ENCODE measurements at places on chromosomes 16 and 17.

- DNase-seq, result no peak
Observed at GRCh38 chr16:56102183-56102686, 89.1 kb upstream of the GNAO1 start.

DNA sequence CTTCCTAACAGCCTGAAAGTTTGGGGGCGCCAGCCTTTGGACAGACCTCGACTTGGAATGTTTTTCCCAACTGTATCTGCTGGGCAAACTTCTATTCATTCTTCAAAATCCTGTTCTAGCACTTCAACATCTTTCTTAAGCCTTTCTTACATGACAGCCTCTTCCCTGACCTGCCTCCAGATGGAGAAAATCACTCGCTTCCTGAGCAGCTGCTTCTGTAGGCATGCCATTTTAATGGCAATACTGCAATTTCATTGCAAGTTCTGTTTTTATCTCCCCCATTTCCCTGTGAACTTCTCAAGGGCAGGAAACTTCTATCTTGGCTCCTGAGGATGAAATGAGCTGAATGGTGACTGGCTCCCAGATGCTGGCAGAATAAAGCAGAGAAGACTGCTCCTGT, 128.8 kb upstream of the ASIC2 start:
- DNase-seq, result no peak

- DNase-seq, result no peak
Observed at GRCh38 chr16:1724491-1724890, 18.5 kb downstream of the MAPK8IP3 start.

- no peak for DNase-seq
Observed at GRCh38 chr16:81455720-81456494, 11.3 kb downstream of the CMIP start.

GRCh38 chr17:65522751-65523404, 38.6 kb downstream of the AXIN2 start:
- DNase-seq, result no peak

GRCh38 chr17:47695429-47696376, 1.7 kb downstream of the TBKBP1 start:
- peak; percentile 50 for DNase-seq

GRCh38 chr16:66388350-66389139, 22.1 kb downstream of the CDH5 start:
- DNase-seq, result no peak

DNA sequence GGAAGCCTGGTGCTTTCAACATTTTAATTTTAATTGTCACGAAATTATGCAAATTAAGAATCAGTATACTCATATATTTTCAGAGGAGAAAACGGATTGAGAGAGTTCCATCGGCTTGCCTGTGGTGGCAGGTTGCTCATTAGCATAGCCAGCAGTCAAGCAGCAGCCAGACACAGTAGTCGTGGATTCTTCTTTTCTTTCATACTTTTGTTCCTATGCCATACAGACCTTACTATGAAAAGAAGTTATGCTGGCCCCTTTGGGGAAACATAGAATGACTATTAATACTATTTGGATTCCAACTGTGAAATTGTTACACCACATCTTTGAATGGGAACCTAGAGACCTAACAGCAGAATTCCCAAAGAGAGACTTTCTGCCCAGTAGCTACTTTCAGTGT, 617.7 kb upstream of the CA10 start:
- no peak for DNase-seq

GRCh38 chr17:77378318-77379064, 237.7 kb downstream of the SEC14L1 start:
- no peak for DNase-seq

GRCh38 chr17:58304750-58305486, 23.7 kb downstream of the TSPOAP1 start:
- DNase-seq, result no peak

- peak; percentile 83 for DNase-seq
Observed at GRCh38 chr16:2968738-2969544, at the start of gene PAQR4. Gene PAQR4 (plus strand): TSS chr16:2969348. CDS start chr16:2969675, 327 bp downstream.

DNA sequence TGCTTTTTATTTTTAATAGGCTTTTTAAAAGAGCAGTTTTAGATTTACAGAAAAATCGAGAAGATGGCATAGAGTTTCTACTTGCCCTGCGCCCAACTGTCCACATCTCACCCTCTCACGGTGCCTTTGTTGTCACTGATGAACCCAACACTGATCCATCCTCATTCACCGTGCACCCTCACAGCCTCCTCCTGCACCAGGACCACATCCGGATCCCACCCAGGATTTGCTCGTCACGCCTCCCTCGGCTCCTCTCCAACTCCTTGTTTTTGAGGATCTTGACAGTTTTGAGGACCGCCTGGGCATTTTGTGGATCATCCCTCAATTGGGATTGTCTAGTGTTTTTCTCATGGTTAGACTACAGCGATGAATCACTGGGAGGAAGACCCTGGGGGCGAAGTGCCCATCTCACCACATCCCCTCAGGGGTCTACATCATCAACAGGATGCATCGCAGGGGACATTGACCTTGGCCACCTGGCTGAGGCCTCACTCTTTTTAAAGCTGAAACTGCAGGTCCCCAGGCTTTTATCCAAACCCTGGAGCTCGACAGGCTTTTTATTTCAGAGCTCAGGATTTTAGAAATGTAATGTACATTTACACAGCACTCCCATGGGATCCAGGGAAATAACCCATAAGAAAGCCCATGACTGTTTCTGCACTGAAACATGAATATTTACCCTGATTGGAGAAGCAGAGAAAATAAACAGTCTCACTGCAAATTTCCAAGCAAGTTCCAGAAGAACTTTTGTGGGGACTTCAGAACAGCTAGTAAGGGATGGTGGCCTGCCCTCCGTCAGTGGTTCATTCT, 71.8 kb upstream of the ZNF469 start:
- no peak for DNase-seq

GRCh38 chr17:66811683-66812054, 23.2 kb upstream of the CACNG5 start:
- no peak for DNase-seq

GRCh38 chr17:3935140-3935542, 18.9 kb upstream of the P2RX1 start:
- peak; percentile 78 for DNase-seq

GRCh38 chr16:57481421-57481820, 4.9 kb downstream of the DOK4 start:
- DNase-seq, result no peak

GRCh38 chr17:5032865-5033264, 2.4 kb downstream of the SLC52A1 start:
- DNase-seq, result no peak

DNA sequence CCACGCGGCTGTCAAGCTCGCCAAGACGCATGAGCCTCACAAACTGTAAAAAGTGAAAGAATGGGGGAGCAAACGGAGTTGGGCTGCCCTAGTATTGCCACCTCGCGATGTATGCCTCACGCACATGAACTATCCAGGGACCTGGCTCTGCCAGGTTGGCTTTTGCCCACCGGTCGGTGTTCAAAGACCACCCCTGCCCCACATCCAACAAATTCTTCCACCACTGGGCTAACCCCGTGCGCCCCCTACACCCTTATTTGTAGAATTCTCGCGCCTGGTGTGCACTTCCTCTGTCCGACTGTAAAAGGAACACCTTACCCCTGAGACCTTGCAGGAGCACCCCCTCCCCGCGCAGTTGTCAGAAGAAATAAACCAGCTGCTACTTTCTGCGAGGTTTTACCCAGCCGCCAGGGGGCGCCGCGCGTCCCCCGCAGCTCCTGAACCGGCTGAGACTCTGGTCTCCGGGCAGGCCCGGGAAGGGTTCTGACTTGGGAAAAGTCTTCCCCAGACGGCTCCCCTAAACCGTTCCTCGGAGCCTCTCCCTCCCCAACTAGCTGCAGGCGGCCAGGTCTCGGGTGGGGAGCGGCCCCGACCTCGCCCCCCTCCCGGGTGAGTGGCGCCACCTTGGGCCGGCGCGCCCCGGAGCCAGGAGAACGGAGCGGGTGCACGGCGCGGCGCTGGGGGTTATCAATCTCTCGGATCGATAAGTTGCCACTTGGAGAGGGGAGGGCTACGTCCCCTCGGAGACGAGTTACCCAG, 1.7 kb upstream of the ZNF423 start:
- peak; percentile 74 for DNase-seq

DNA sequence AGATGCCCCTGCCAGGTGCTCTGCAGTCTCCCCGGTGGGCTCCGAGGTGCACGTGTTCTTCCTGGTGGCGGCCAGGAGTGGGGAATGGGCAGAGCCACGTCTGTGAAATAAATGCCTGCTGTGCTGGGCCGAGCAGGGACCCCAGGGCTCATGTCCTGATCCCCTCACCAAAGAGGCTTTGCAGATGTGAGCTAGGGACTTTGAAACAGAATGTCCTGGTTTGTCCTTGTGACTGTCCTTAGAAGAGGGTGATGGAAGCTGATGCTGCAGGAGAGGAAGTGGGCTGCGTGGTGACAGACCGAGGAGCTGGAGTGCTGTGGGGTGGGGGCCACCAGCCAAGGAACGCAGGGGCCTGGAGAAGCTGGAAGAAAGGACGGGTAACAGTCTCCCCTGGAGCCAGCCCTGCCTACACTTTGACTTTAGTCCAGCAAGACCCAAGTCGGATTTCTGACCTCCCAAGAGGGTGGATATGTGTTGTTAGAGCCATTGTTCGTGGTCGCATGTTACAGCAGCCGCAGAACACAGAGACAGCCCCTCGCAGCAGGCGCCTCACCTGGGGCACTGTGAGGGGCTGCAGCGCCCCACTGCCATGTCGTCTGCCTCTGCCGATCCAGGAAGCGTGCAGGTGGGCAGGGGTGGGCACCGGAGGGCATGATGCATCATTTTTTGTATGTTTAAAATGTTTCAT, 217.9 kb upstream of the CIBAR2 start:
- no peak for DNase-seq

DNA sequence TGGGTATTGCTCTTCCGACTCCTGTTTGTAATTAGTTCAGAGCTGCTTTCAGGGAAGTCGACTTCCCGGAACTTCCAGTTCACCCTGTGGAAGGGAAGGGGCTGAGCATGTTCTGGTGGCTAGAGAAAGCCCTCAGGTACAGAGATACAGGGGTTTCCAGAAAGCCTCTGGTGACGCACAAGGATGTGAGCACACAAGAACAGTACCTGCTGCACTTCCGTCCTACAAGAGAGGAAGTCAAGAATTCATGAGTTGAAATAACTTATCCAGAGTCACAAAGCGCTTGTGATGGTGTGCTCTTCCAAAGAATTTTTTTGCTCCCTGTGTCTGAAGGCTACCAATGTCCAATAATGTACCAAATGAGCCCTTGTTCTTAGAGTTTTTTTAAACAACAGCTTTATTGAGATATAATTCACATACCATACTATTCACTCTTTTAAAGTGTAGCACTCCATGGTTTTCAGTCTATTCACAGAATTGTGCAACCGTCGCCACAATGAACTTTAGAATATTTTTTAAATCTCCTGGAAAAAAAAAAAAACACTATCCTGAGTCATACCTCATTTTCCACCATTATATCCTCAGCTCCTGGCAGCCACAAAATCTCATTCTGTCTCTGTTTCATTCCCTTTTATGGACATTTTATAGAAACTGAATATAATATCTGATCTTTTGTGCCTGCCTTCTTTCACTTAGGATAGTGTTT, 327.6 kb downstream of the CDH13 start:
- no peak for DNase-seq

- DNase-seq, result no peak
Observed at GRCh38 chr17:16261049-16261448, 44.0 kb downstream of the PIGL start.

GRCh38 chr17:15349119-15349518, 7.7 kb upstream of the TEKT3 start:
- DNase-seq, result no peak

- DNase-seq, result no peak
Observed at GRCh38 chr17:75308732-75309629, 19.7 kb upstream of the SLC25A19 start.

- DNase-seq, result no peak
Observed at GRCh38 chr16:50821586-50821985, 79.7 kb downstream of the CYLD start.

DNA sequence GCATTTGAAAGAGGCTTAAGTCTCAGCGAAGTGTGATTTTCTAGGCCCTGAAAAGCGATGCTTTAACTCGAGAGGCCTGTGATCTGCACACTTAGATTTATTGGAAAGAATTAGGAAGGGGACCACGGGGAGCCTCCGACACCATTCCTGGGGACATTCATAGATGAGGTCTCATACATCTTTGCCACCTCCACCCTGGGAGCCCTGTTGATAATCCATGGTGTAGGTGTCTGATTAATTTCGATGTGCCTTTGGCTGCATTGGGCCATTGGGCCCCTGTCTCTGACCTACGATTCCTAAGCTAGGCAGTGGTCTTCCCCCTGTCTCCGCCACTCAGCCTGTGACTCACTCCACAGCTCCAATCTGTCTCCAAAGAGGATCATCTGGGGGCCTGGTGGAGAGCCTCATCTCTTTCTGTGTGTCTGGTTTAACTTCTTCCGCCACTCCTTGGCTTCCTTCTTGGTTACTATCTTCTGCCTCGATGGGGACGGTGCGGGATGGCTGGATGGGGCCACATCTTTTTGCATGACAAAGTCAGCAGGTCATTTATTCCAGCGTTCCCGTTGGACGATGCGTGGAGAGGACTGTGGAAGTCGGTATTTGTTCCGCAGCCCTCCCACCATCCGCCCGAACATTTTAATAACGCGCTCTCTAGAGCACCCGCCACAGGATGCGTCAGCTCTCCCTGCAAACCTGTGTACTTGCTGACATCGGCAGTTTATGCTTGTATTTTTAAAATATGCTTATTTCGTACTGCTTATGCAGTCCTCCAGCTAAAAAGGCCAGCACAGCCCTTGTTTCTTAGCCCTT, 109.3 kb downstream of the IRX3 start:
- no peak for DNase-seq

GRCh38 chr17:9285602-9286427, 264.5 kb downstream of the NTN1 start:
- no peak for DNase-seq

DNA sequence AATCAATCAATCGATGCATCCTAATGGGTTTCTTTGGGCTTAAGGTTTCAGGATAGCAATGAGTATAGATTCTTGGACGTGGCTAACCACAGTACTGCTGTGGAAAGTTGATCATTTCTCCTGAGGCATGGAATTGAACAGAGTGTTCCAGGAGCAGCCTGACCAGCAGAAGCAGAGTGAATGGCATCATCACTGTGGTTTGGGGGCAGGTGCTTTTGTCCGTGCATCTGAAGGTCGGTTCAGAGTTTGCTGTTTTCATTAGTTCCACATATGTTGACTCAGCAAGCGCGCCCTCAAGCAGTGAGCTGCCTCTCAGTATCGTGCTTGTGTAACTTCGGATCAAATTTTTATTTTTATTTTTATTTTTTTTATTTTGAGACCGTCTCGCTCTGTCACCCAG, 24.9 kb downstream of the KIAA0513 start:
- DNase-seq, result no peak

GRCh38 chr16:83579436-83579835, 228.3 kb upstream of the HSBP1 start:
- DNase-seq, result no peak

All from endothelial cell (in vitro differentiated cells).